Right renal cortex interstitium (tissue), 3 donors: ENCODE measurements at places on chromosomes 1 and 21. TPM values are rescaled to one million over a fixed set of nuclear protein-coding genes. Genes with fewer than 3 reads are reported as not detected.
A peak's percentile ranks its signal among the peaks of the same experiment; 100 is the strongest.

The NECTIN4 gene
- 1.4 TPM for polyA plus RNA-seq

The PLA2G5 gene
- polyA plus RNA-seq = not detected

The NBPF10 gene
- 2.8 TPM for polyA plus RNA-seq

The GJA4 gene
- polyA plus RNA-seq = 16.2 TPM

The AVPR1B gene
- 0.65 TPM for polyA plus RNA-seq

DNA sequence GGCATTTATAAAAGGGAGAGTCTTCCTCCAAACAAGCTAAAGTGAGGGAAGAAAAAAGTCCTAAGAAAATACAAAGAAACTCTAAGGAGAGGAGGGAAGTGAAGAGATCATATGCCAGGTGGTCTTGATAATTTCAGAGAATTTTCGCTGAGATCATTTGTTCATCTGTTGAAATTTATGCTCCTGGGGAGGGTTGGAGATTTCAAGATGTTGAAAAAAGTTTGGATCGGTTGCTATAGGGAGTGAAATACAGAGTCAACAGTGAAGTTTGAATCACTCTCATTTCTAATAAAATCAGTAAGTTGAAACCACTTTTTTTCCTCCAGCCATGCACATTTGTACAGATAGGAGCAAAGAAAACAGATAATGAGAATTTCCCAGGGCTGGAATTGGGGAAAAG, 299.1 kb upstream of the ADAMTS5 start:
- no peak for DNase-seq

DNA sequence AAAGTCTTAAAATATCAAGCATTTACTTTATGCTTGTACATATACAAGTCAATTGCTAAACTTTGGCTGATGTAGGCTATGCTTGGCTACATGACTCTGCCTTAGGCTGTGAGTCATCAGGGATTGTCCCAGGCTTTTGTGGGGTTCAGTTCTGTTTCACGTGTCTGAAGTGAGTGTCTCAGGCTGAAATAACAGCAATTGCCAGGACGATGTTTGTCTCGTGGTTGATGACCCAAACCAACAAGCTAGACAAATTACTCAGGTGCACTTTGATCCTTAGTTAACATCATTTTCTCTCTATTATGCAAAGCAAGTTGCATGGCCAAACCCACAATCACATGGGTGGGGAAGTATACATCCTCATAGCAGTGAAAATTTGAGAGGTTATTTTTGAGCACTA, 410.1 kb downstream of the BRINP3 start:
- DNase-seq = no peak

- DNase-seq = no peak
Observed at GRCh38 chr1:240876071-240876470, 264.1 kb upstream of the GREM2 start.

DNA sequence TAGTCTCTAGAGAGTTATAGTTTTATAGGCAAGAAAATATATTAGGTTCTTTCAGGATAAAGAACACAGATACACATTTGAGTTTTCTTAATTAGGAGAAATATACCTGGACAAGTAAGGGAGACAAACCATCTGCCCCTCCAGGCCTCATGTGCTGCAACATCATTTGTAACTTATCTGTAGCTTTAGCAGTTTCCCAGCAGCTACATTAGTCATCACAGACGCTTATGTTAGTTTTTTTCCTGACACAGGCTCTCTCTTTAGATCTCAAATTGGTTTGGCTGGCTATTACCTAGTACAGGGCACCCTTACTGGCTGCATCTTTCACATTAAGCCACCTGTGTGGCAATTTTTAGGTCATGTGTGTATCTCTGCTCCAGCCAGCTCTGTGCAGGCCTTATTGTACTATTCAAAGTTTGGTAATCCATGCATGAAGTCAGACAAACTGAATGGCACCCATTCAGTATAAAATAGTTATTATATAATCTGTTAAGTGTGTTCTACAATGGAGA, 25.9 kb downstream of the GNPAT start:
- no peak for DNase-seq

- DNase-seq = no peak
Observed at GRCh38 chr21:31334648-31335121, 9.4 kb downstream of the TIAM1 start.

DNA sequence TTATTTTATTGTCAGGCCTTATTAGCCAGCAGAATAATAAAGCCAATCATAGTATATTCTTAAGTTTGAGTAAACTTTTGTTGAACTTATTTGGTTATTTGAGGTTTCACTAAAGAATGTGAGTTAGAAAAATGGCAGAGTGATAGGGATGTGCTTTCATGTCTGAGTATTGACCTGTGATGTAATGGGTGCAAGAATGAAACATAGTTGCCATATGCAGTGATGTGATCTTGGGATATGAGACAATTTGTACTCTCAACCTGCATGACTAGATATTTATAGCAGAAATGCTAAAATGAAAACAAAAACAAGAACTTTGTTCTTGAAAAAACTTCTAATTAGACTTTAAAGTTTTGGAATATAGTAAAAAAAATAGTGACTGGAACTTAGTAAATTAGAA, 97.9 kb downstream of the DISP1 start:
- DNase-seq = no peak

DNA sequence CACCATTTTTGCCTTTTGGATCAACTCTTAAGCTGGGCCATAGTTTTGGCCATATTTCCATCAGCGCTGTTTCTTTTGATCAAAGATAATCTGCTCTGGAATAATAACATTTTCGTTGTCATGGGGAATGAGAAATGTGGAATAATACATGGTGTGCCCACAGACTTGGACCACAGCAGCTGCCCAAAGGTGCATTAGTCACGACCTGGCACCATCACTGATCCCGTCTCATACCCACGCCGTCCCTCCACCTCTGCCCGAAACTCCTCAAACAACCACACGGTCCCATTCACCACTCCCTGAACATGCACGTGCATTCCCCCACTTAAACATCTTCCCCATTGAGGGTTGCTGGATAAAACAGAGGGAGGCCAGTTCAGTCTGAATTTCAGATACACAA, 76.9 kb downstream of the SLC66A1 start:
- no peak for DNase-seq

DNA sequence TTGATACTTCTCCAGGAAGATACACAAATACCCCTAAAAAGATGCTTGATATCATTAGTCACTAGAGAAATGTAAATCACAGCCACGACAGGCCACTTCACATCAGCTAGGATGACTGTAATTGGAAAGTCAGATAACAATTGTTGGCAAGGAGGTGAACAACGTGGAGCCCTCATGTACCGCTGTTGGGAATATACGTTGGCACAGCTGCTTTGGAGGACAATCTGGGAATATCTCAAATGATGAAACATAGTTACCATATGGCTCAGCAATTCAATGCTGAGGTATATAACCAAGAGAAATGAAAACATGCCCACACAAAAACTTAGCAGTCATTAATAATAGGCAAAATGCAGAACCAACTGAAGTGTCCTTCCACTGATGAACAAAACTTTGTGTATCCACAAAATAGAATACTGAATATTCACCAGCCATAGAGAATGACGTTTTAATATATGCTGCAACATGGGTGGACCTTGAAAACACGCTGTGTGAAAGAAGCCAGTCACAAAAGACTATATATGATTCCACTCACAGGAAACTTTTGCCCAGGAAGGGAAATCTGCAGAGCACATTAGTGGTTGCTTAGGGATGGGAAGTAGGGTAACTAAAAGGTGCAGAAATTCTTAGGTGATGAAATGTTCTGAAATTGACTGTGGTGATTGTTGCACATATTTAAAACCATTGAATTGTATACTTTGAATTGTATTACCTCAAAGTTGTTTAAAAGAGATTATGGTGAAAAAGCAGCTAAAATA, 95.4 kb downstream of the AHCTF1 start:
- no peak for DNase-seq

GRCh38 chr1:223887747-223888418, 42.1 kb upstream of the TP53BP2 start:
- peak; percentile 81 for DNase-seq

DNA sequence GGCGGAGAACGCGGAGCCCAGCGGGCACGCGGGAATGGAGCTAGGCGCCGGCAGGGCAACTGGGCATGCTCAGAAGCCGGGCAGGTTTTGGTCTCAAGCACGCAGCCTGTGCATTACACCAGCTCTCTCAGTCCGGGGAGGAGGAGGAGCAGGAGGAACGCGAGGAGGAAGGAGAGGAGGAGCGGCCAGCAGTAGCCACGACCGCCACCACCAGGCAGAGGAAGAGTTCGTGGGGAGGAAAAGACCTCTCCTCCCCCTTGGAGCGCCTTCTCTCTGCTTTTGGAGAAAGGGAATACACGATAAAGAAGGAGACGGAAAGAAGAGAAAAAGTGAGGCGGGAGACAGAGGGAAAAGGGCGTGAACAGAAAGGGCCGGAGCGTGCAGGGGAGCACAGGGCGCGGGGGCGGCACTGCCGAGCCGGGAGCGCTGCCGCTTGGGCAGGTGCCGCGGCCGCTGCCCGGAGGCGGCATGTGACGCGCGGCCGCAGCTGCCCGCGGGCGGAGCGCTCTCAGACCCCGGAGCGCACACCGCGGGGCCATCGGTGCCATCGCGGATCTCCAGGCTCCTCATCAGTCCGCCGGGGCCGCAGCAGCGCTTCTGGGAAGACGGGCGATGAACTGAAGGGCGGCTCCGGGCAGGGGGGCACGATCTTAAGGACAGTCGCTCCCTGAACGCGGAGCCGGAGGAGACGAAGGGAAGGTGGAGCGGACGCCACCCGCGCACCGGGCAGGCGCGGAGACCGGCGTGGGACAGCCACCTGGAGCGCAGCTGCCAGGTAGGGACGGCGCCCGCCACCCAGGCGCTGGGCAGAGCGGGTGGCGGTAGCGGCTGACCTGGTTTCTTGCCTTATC, at the start of gene CHRM3:
CHRM3 (plus strand) TSS at position 116 of the 851 bp plus-strand sequence. CDS start 520,884 bp downstream, outside the sequence.
- DNase-seq = peak; percentile 29

DNA sequence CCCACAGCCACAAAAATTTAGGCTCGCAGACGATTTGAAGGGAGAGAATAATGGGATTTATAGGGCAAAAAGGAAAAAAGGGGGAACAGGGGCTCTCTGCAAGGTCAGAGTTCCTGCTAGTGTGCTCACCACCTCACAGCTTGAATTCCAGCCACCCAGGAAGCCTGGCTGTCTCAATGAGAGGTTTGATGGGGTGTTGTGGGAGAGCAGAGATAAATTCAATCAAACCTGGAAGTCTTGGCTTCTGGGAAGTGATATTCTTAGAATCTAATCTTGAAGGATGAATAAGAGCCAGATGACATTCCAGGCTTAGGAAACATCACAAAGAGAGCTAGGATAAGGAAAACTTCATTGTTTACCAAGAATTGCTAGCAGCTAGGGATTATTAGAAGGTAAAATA, 47.4 kb upstream of the C21orf91 start:
- no peak for DNase-seq

DNA sequence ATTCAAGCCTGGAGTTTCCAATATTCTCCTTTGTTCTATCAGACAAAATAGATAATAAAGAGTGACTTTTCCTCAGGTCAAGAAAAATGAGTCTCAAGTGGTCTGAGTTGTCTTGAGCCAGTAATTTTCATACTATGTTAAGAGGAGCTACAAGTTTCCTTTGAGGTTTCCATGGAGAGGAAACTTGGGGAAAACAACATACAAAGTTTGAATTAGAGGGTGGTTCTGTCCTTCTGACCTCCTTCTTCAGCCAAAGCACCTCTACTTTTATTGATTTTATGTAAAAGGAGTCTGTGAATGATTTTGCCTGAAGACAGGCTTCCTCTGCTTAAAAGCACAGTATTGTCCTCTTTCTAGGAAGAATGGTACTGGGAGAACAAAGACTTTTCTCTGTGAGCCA, 497.2 kb upstream of the PKN2 start:
- DNase-seq = no peak
